ENCODE measurements at places on chromosomes 11 and 22.

DNA sequence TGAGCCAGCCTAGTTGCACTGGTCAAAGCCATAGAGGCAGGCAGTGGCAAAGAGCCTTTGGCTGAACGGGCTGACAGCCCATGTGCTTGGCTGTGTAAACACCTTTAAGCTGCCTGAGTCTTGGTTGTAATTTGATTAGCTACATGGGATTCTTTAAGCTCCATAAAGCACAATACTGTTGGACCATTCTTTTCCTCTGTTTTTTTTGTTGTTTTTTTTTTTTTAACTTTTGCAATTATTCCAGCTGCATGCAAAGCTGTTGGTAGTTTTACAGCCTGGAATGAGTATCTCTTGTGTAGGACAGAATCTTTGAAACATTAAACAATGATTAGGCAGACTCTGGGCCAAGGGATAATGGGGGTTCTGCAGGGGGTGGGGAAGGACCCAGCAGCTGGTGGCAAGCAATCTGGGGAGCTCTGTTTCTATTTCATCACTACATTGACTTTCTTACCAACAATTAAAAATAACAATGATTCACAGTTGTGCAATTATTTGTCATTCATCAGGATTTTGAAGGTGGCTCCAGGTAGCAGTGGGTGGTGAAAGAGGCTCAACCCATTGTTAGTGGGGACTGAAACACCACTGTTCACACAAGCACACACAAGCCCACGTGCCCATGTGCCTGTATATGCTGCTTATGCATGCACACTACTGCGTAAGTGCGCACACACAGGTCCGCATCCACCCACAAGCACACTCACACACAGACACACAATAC is 69.5 kb upstream of the CSNK2A3 start:
- peak; percentile 35 for DNase-seq

GRCh38 chr22:48908547-48908946 is 919.1 kb downstream of the BRD1 start:
- DNase-seq: no peak

DNA sequence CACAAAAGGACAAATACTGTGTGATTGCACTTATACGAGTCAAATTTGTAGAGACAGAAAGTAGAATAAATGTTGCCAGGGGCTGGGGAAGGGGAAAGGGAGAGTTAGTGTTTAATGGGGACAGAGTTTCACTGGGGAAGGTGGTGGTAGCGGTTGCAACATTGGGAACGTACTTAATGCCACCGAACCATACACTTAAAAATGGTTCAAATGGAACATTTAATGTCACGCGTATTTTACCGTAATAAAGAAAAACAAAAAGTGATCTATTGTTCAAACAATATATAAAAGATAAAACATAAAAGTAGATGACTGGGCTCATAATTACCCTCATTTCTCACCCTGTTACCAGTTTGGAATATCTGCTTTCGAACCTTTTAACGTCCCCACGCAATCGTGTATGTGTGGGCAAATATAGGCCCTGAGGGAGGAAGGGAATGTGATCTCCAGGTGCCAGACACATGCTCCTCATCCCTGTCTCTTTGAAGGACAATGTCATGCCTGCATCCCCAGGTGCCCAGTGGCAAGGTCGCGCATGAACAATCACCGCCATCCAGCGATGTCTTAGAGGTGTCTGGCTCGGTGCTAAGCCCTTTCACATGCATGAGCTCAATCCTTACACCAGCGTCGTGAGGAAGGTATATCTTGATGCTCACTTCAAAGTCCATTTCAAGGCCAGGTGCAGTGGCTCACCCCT is 35.3 kb downstream of the LIF start:
- no peak for DNase-seq

DNA sequence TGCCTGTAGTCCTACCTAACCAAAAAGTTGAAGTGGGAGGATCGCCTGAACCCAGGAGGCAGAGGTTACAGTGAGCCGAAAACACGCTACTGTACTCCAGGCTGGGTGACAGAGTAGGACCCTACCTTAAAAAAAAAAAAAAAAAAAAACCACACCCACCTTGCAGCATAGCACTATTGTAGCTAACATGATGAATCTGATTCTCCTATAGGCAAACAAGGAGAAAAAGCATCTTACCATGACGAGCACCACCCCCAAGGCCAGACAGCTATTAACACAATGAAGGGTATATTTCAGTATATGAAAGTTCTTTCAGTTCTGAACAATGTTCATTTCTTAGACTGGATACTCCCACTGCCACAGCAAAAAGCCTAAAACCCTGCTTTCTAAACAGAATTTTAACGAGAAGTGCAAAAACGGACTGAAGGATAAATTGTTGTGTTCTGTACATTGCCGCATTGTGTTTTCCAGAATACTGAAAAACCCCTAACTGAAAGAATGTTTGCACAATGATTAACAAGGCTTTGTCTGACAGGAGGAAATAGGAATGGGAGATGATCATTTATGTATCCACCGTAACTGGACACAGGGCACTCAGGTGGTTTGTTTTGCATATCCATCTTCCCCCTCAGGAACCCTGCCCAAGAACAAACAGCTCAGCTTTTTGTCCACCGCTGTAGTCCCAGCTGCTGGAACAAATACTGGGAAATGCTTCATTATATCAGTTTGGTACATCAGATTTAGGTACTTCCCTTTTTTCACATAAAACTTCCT is 8.9 kb downstream of the PISD start:
- no peak for DNase-seq

- no peak for DNase-seq
These were observed 104.6 kb upstream of the ANO3 start for GRCh38 chr11:26227301-26227746.

DNA sequence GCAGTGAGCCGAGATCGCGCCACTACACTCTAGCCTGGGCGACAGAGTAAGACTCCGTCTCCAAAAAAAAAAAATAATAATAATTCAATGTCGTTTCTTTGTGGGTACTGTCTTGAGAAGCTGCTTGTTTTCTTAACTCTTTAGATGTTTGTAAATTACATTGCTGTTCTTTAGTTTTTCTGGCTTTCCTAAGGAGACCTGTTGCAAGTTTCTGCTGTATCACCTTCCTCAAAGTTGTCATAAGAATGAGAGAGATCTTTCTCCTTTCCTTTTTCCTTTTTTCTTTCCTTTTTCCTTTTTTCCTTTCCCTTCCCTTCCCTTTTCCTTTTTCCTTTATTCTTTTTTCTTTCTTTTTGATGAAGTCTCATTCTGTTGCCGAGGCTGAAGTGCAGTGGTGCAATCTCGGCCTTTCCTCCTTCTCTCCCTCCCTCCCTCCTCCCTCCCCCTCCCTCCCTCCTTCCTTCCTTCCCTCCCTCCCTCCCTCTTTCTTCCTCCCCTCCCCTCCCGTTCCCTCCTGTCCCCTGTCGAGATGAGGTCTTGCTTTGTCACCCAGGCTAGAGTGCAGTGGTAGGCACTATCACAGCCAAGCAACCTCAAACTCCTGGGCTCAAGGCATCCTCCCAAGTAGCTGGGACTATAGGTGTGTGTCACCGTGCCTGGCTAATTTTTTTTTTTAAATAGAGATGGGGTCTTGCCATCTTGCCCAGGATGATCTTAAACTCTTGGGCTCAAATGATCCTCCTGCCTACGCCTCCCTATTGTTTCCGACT is 15.3 kb downstream of the HIPK3 start:
- no peak for DNase-seq

GRCh38 chr11:42596576-42597145 is 715.1 kb upstream of the API5 start:
- DNase-seq: no peak

DNA sequence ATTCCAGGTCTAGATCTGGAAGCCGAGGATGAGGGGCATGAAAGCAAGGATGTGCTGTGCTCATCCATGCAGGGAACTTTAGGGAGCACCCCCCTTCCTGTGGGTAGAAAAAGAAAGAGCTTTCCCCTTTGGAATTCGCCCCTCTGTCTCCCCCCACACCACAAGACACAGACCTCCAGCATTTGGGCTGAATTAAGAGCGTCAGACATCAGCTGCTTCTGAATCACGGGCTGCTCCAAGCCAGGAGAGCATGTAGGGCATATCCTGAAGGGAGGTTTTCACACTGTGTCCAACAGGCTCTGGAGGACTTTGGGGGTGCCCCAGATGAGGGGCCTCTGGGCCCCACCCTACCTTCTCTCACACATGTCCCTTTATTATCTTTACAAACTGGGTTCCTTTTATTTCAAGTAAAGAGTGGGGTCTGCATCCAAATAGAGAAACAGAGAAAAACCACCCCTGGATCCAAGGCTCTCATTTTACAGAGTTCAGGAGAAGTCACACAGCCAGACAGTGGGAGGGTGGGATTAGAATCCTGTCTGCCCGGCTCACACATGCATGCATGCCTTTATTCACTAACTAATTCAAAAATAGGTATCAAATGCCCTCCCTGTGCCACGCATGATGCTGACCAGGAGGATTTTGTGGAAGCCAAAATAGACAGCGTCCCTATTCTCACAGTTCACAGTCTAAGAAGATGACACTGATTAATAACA is 52.8 kb downstream of the LRRC32 start:
- no peak for DNase-seq

- DNase-seq: no peak
These were observed 92.5 kb downstream of the APIP start for GRCh38 chr11:34823639-34824038.

GRCh38 chr11:75959540-75959939 is 144.5 kb downstream of the UVRAG start:
- no peak for DNase-seq

DNA sequence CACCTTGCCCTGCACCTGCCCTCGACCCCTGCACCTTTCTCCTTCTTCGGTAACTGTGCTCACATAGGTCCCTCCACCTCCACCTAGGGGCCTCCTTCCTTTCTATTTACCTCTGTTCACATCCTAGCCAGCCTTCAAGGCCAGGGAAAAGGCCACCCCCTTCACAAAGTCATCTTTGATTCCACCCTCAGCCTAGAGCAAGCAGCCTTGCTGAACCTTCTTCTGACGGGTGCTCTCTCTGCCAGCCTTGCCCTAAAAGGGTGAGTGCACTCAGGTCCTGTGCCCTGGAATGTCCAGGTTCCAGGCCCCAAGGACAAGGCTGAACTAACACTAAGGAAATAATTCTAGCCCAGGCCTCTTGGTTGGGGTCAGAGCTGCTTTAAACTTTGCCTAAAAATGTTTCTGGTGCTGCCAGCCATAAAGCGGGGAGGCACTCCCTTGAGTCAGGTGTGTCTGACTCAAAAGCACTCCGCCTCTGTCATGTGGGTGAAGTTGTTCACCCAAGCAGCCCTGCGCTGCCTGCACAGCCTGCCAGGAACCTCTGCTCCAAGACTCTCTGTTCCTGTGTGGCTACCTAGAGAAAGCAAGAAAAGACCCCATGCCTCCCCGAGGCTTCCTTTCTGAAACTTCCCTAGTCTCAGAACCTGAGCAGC is 9.2 kb upstream of the FAM83F start:
- DNase-seq: no peak

DNA sequence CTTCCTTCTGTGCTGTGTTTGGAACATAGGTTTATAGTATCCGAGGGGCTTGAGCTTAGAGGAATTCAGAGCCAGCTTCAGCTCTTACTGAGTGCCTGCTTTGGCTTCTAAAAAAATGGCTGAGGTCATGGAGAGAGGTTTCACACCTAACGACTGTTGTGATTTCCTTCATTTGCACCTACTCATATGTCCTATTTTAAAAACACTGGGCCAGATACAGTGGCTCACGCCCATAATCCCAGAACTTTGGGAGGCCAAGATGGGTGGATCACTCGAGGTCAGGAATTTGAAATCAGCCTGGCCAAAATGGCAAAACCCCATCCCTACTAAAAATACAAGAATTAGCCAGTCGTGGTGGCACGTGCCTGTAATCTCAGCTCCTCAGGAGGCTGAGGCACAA is 38.3 kb upstream of the SYT13 start:
- no peak for DNase-seq
